ENCODE measurements at places on chromosomes 3 and 15.

- DNase-seq, result no peak
These were observed 15.9 kb downstream of the HRH1 start for GRCh38 chr3:11170052-11170770.

GRCh38 chr15:80350941-80351610 is 53.1 kb upstream of the ARNT2 start:
- no peak for DNase-seq

DNA sequence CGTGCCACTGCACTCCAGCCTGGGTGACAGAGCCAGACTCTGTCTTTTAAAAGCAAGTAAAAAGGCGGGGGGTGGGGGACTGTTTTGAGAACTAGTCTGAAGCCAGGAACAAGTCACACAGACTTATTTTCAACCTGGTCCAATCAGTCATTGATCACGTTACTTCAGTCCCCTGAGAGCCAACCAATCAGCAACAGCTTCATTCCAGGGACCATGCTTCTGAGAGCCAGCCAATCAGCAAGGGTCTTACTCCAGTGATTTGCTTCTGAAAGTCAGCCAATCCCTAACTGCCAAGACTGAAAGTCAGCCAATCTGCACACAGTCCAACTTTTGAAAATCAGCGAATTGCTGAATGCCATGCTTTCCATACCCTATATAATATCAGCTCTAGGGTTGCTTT is 48.6 kb upstream of the C15orf39 start:
- no peak for DNase-seq

DNA sequence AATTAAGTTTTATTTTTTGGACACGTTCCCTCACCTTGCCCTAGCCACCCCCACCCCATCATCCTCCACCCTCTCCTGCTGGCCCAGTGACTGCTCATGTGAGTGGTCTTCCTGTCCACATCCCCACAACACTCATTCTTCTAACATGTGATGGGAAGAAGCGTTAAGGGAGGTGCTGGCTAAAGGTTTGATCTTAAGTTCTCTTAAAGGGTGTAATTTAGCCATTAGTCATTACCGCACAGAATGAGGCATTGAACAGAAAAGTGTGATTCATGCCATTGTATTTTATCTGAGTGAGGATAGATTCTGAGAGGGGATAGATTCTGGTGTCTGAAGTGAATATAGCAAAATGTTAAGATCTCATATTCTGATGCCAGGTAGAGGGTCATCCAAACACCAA is 272.9 kb upstream of the TPM1 start:
- DNase-seq, result no peak

GRCh38 chr3:31035681-31036080 is 141.2 kb upstream of the GADL1 start:
- no peak for DNase-seq

DNA sequence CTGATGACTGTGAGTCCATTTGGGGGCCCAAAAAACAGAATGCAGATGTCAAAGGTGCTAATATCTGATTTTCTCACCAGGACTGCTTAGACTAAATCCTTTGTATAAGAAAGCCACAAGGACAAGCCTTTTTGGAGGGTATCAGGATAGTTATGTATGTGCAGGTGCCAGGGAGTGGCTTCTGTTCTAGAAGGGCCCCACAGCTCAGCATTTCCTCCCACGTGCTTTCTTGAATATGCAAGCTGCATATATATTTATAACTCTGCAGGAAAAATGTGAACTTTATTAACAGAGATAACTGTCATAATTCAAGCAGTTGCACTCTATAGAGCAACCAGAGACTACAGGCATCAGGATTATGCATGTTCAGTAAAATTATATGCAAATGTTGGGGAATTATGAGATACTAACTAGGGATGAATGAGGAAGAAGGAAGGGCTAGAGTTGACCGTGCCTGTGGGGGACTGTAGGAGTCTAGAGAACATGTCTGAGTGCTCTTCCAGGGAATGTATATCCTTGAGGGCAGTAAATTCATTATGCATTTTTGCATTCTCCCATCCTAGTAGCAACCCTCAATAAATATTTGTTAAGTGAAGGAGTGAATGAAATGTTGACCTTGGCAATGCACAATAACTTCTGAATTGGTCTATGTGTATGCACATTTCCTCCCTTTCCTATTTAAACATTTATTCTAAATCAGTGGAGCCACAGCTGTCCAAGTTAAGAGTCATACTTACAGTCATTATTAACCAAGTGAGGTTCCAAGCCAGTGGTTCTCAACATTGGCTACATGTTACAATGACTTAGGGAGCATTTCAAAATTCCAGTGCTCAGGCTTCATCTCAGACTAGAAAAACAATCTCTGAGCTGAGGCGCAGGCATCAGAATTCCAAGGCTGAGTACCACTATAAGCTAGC is 94.8 kb upstream of the ANKRD28 start:
- DNase-seq, result no peak

DNA sequence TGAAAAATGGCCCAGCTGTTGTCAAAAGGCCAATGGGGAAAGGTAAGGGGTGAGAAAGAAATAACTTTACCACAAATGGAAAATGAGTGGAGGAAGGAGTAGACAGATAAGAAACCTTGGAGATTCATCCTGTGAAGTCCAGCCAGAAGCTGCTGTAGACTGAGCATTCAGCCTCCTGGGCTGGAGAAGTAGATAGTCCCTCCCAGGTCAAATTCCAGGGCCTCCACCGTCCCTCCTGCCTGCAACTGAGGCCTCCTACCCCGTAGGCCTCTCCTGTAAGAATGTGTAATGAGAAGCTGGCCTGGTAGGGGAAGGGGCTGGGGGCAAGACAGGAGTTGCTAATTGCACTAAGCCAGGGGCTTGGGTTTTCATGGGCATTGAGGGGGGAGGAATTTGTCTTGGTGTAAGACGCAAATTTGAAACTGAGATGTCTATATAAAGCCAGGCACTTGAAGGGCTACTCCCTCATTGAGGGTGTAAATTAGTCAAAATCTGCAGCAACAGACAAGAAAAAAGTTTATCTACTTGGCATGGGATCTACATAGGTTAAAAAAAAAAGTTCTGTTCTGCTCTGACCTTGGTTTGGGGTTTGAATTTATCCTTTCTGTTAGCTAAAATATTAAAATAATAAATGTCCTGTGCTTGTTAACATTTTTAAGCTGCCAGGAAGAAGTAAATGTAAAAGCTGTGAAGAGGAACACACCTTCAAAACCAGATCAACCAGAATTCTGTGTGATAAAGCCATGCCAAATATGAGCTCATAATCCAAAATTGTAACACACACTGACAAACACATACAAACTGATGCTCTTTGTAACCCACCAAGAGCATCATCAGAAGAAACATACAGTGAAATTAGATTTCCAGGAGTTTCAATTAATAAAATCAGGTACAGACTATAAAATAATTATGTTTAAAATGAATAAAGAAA is 1.7 kb upstream of the RBP2 start:
- DNase-seq, result no peak

DNA sequence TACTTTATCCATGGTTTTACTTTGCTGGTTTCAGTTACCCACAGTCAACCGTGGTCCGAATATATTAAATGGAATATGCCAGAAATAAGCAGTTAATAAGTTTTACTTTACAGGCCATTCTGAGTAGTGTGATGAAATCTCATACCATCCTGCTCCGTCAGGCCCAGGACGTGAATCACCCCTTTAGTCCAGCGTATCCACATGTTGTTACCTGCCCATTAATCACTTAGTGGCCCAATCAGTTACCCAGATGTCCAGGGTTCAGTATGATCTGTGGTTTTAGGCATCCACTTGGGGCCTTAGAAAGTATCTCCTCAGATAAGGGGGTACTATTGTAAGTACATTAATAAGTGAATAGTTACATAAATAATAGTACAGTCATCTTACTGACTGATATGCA is 88.0 kb downstream of the TTBK2 start:
- no peak for DNase-seq
